ENCODE measurements at places on chromosomes 1 and 21.

DNA sequence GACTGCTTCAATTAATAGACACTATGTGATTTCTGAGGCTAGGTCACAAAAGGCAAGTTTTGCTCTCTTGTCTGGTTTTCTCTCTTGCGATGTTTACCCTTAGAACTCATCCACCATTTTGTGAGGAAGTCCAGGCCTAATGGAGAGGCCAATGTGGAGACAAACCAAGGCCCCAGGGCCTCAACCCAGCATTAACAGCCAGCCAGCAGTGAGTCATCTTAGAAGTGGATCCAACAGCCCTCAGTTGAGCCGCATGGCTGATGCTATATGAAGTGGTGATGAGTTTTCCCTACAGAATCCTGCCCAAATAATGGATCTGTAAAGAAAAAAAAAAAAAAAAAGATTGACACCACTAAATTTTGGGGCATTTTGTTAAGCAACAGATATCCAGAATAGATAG is 95.1 kb downstream of the DNTTIP2 start:
- DNase-seq, result no peak

DNA sequence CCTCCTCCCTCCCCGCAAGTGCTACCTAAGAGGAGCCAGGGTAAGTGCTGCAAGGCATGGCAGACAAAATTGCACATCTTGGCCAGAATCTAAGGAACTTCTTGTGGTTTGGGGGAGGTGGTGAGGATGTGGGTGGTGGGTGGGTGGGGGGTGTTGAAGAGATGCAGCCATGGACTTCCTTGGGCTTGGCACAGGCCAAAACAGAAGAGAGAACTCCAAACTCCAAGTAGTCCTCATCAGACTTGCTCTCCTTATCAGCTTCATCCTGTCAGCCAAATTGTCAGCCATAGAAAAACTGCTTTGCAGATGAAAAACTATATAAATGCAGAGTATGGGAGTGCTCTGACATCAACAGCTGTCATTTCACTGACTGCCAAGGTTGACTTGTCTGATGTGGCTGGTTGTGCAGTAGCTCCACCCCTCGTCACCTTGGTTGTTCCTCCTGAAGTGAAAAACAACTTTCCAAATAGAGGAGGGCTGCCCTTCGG is 7.1 kb downstream of the AMIGO1 start:
- no peak for DNase-seq

- no peak for DNase-seq
Measured at GRCh38 chr1:207081806-207082205, 6.9 kb upstream of the C4BPB start.

DNA sequence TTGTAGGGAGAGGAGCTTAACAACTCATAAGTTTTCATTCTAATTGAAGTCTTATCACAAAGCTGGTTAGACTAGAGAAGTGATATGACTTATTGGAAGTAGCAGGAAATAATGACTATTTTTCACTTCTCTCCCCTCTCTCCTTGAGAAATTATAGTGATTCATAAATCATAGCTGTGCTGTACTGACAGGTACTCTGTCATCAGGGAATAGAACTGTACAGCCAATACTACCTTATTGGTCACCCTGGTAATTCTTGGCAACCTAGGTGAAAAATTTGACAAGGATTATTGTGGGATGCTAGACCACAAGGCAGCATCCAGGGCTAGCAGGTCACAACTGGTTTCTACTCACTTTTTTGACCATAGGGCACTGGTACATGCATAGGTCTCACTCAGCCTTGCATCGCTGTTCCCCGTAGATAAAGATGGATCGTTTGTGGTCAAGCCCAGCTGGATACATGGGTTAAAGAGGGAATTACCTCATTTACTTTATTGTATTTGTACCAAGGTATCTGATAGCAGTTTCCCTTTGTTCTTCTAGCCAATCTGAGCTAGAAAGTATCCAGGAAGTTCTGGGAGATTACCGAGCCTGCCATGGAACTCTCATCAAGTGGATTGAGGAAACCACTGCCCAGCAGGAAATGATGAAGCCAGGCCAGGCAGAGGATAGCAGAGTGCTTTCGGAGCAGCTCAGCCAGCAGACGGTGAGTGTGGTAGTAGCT is 113.6 kb downstream of the MACF1 start:
- DNase-seq, result no peak

- DNase-seq, result no peak
Measured at GRCh38 chr1:243343970-243344937, 88.4 kb downstream of the SDCCAG8 start.

DNA sequence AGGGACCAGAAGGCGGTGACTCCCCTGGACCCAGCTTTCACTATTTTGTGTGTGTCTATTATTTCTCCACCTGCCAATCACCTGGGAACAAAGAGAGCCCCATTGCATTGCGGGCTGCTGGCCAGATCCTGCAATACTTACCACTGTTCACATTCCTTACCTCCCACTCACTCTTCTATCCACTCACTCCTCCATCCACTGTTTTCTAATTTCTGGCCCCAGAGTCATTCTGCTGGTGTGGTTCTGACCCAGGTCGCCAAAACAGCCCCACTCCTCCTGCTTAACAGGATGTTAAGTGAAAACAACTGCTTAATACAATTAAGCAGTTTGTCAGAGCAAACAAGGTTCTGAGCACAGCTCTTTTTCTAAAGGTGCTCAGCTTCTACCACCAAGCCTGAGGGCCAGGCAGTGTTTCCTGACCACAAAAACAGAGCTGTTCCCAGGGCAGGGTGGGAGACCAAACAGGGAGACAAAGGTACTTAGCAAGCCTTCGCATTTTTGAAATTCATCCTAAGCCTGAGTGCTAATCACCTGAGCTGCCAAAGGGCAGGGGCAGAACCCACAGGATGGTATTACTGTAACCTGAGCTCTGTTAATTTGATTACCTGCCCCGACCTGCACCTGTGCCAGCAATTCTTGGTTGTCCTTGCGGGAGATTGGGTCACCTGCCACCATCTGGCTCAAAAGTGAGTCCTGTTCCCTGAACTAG is 38.5 kb upstream of the EFCAB14 start:
- DNase-seq, result peak; percentile 45

DNA sequence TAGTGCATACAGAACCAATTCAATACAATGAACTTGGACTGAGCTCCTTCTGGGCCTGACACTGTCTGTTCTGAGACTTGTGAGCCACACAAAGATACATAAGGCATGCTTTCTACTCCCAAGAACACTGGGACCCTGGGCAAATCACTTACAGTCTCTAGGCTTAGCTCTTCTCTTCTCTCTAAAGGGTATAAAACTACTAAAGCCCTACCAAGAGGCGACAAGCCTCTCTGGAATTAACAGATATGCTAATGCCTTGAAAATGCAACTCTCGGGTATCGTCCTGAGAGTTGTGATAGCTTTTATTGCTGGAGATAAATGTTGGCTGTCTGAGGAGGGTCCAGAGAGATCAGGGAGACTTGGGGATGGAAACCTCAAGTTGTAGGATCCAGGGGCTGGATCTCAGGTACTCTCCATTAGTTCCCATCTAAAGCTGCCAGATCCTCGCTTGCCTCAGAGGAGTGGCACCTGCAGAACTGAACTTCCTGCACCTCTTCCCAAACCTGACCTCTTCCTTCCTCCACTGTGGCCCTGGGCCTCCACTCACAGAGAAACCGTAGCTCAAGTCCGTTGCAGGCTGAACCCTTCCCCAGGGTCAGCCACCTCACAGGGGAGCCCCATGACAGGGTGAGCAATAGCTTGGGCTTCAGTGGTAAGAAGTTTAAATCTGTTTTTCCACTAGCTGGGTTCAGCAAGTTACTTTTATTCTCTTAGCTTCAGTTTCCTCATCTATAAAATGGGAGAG is 11.5 kb upstream of the CFAP45 start:
- DNase-seq, result no peak

GRCh38 chr1:159121526-159121925 is 45.0 kb upstream of the AIM2 start:
- DNase-seq, result no peak

DNA sequence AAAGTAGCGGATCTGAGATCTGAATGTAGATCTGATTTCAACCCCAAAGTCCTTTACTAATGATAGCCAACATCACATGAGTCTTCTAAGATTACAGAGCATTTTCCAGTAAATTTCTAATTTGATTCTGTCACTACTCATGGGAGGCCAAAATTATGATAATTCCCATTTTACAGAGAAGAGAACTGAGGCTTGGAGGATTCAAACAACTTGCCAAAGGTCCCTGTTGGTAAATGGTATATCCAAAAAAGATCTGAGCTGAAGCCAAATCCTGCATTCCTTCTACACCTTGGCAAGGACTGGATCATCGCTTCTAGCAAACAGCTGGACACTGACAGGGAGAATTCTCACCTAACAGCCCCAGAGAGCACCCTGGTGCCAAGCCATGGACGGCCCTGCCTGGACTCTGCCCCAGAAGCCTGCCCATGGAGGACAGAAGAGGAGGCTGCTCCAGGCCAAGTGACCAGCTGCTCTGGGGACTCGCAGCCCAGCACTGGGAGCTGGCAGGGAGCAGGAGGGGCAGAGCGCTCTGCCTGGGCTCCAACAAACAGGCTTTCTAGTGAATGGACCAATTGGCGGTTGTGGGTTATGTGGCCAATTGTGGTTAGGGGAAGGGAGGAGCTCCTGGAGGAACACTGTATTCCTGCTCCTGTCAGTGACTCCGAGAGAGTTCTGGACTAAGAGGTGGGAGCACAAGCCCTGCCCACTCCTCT is 6.4 kb upstream of the CSF1 start:
- no peak for DNase-seq

DNA sequence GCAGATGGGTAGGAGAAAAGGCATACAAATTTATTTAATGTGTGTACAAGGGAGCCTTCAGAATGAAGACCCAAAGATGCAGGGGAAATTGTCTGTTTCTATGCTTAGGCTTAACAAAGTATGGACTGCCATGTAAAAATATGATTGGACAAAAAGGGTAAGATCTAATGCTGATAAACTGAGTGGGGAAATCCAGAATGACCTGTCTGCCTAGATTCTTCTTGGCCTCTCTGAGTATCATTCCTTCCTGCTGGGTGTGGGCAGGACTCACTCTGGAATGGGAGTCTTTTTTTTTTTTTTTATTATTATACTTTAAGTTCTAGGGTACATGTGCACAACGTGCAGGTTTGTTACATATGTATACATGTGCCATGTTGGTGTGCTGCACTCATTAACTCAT is 61.0 kb downstream of the IGSF5 start:
- no peak for DNase-seq

- DNase-seq, result no peak
Measured at GRCh38 chr1:168054117-168054516, 82.6 kb downstream of the GPR161 start.

DNA sequence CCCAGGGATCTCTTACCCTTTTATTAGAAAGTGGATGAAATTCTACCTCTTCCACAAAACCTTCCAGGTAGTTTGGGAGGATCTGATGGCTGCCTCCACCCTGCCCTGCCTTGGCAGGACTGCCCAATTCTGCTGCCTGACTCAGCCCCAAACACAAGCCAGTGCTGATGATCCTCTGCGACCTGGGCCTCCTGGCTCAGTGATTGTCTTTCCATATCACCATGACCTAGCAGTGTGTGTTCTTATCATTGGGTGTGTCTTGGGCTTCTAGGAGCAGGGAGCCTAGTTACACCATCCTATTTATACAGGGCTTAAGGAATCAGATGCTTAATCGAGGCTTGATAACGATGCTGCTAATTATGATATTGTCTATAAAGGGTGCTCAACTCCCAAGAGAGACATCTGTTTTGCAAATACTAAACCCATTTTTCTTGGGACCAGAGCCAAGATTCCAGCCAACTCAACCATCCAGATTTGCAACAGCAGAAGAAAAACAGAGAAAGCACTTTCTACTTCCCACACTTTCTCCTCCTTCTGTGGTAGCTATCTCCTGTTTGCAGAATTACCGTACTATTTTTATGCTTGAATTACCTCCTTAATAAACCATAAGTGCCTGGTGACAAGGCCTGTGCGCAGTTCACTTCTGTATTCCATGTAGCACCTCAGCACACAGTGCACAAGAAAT is 36.5 kb upstream of the KIF21B start:
- no peak for DNase-seq

GRCh38 chr1:25897754-25898153 is 8.5 kb downstream of the STMN1 start:
- DNase-seq, result no peak

- DNase-seq, result peak; percentile 75
Measured at GRCh38 chr1:32742199-32742947, 39.8 kb upstream of the SYNC start.

DNA sequence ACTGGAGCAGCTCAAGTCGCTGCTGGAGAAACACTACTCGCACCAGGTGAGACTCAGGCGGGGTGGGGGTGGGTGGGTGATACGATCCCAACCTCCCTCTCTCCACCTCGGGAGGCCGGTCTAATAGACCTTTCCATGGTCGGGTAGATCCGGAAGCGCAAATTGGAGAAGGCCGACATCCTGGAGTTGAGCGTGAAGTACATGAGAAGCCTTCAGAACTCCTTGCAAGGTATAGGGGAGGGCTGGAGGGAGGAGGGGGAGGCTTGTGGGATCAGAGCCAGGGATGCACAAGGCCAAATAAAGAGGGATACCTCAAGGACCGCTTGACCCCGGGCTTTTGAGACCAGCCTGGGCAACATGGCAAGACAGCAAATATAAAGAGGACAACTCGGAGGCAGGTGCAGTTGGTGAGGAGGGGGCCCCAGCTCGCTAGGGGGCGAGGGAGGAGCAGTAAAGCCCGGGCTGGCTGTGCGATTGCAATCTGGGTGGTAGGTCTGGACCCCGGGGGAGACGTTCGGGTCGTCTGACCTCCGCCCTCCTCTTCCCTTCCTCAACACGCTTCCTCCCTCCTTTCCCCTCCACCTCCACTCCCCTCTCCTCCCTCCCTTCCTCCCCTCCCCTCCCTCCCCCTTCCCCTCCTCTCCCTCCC is 546 bp downstream of the HES3 start:
- DNase-seq, result no peak

DNA sequence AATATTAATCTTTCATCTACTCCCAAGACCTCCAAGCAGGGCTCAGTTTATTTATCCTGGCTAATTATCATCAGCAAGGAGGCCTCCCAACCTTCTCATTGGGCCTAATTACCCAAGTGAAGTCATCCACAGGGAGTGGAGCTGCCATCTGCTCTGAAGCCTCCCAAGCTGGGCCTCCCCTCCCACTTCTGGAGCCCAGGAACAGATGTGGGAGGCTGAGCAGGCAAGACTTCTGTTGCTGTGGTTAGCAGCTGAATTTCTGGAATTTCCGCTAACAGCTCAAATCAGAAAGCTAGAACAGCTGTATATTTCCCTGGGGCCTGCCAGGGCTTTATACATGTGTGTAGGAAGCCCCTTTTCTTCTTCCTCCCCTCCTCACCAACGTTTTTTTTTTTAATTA is 127.5 kb downstream of the UCK2 start:
- DNase-seq, result no peak

- no peak for DNase-seq
Measured at GRCh38 chr1:158839566-158839965, 8.4 kb downstream of the MNDA start.

- DNase-seq, result no peak
Measured at GRCh38 chr1:160232911-160233310, 27.7 kb downstream of the PEA15 start.

GRCh38 chr1:25544243-25544764 is 898 bp downstream of the LDLRAP1 start:
- peak; percentile 45 for DNase-seq

GRCh38 chr1:94396356-94397010 is 21.7 kb upstream of the ABCD3 start:
- no peak for DNase-seq
